ENCODE measurements at places on chromosomes 3 and 15.

- no peak for DNase-seq
These were observed 89.8 kb upstream of the MEX3B start for GRCh38 chr15:82135638-82136037.

DNA sequence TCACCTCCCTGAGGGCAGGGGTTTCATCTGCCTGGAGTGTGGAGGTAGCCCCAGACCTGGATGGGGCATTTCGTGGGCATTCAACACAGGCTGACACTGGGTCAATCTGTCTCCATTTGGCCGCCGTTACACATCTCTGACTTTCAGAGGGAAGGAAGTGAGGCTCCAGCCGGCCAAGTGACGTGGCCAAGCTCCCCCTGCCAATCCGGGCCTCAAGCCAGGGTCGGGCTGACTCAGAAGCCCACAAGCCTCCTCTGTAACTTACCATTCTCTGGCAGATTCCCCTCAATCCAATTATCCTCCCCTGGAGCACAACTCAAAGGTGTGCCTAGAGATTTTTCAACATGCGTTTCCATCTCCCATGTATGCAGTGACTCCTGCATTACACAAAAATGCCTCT, 227.6 kb downstream of the KLF13 start:
- peak; percentile 31 for DNase-seq

GRCh38 chr15:50415752-50416404, 8.3 kb upstream of the USP8 start:
- DNase-seq = no peak

- DNase-seq = no peak
These were observed 596.7 kb upstream of the UBE2E2 start for GRCh38 chr3:22606461-22606860.

Data from AG04449 (cell line).